ENCODE measurements at places on chromosomes 3 and 15.

GRCh38 chr3:53216723-53217122 is 39.1 kb downstream of the TKT start:
- no peak for DNase-seq

DNA sequence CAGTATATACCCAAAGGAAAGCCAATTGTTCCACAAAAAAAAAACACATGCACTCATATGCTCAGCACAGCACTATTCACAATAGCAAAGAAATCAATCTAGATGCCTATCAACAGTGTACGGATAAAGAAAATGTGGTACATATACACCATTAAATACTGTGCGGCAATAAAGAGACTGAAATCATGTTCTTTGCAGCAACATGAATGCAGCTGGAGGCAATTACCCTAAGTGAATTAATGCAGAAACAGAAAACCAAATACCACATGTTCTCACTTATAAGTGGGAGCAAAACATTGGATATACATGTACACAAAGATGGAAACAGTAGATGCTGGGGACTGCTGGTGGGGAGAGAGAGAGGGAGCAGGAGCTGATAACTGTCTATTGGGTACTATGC is 124.2 kb upstream of the AADACL2 start:
- no peak for DNase-seq

DNA sequence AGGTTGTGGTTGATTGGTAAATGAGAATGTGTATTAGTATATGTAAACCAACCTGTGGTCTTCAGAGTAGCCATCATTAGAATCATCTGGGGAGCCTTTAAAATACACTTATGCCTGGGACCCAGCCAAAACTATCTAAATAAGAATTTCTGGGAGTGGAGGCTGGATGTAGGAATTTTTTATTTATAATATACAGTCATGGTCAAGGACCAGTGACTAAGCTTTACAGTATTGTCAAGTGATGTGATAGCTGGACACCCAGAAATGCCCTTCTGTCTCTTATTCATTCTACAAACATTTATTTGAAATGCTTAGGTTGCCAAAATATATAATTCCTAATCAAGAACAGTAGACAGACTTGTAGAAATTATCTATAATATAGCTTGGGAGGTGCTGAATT is 132.2 kb downstream of the MBNL1 start:
- DNase-seq = no peak

- no peak for DNase-seq
Measured at GRCh38 chr3:185361920-185362319, 1.0 kb upstream of the MAP3K13 start.

DNA sequence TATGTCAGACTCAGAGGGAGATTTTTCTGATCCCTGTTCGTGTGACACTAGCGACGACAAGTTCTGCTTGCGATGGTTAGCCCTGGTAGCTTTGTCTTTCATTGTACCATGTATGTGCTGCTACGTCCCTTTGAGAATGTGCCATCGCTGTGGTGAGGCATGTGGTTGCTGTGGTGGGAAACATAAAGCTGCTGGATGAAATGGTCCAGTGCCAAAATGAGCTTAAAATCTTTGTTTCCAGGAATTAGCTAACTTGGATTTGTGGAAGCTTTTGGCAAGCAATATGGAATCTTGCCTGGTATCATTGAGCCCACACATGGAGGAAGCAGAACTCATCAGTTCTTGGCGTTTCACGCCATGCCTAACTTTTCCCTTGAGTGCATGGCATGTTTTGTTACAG is 98.8 kb downstream of the SPRED1 start:
- no peak for DNase-seq

DNA sequence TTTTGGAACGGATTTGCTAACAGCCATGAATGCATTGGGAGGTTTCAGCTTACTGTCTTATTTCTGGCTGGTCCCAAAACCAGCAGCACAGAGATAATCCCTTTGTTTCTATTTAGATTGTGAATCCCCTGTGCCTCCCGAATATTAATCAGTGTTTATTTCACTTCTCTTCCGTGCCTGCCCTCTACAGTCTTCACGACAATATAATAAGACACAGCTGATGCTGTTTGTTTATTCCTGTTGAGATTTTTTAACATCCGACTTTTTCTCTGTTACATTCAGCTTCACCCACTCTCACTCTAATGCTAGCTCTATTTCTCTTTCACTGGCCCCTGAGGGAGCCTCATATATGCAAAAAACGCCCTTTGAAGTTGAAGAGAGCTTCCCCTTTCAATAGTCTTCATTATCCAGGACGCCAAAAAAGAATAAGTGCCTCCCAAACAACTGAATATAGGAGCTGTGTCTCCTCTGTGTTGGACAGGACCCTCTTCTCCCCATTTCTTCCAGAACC is 995.3 kb downstream of the ROBO2 start:
- DNase-seq = no peak

DNA sequence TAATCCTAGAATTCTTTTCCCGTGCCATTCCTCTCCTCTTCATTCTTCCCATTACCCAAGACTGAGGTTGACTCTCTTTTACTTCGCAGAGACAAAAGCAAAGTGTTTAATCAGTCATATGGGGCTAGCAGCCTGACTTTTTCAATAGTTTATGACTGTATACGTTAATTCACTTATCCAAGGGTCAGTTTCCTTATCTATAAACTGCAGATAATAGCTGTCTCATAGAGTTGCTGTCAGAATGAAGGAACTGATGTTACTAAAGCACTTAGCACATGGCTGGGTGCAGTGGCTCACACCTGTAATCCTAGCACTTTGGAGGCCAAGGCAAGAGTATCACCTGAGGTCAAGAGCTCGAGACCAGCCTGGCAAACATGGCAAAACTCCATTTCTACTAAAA is 43.5 kb upstream of the ULK4 start:
- no peak for DNase-seq
